Mammary microvascular endothelial cell (primary cell): ENCODE measurements at places on chromosomes 2 and 18. TPM values are rescaled to one million over a fixed set of nuclear protein-coding genes. Genes with fewer than 3 reads are reported as not detected.

NEU2 gene
- not detected in 2 replicates for total RNA-seq

SERPINB5 gene
- total RNA-seq: not detected in 2 replicates

SCN1A gene
- total RNA-seq: not detected in 2 replicates

GALNT14 gene
- total RNA-seq: 2.1 and 5.9 TPM in 2 replicates

DLGAP1 gene
- total RNA-seq: 0.93 and 1.1 TPM in 2 replicates

SERPINB4 gene
- not detected in 2 replicates for total RNA-seq

CROCC2 gene
- not detected in 2 replicates for total RNA-seq

M1AP gene
- not detected in 2 replicates for total RNA-seq

MRO gene
- not detected in 2 replicates for total RNA-seq

POTEC gene
- not detected in 2 replicates for total RNA-seq

SCN7A gene
- not detected in 2 replicates for total RNA-seq

ALPG gene
- 0.07 TPM in 1 of 2 replicates, not detected in the other for total RNA-seq

FAP gene
- 12.9 and 16.5 TPM in 2 replicates for total RNA-seq

DAPL1 gene
- not detected in 2 replicates for total RNA-seq

CNDP1 gene
- not detected in 2 replicates for total RNA-seq

SLC25A12 gene
- total RNA-seq: 16.3 and 17.1 TPM in 2 replicates

POTEJ gene
- total RNA-seq: 0.07 TPM in 1 of 2 replicates, not detected in the other

SPATA3 gene
- total RNA-seq: not detected in 2 replicates

HOXD10 gene
- 4.4 and 7.5 TPM in 2 replicates for total RNA-seq

RAD51AP2 gene
- not detected in 2 replicates for total RNA-seq

COL4A3 gene
- total RNA-seq: not detected in 2 replicates

CHST10 gene
- 10.4 and 14.4 TPM in 2 replicates for total RNA-seq

TIMM21 gene
- total RNA-seq: 47.1 and 51.3 TPM in 2 replicates

ITGB6 gene
- total RNA-seq: 0.39 TPM in 1 of 2 replicates, not detected in the other

CNTNAP5 gene
- total RNA-seq: not detected in 2 replicates

ANKRD62 gene
- total RNA-seq: not detected in 2 replicates

PAX8 gene
- 2.1 and 2.8 TPM in 2 replicates for total RNA-seq

TMEM17 gene
- total RNA-seq: 1.4 and 2.0 TPM in 2 replicates

EIPR1 gene
- total RNA-seq: 58.8 and 62.1 TPM in 2 replicates

KIAA2012 gene
- not detected in 2 replicates for total RNA-seq
